ENCODE measurements at places on chromosomes 11 and 22.

DNA sequence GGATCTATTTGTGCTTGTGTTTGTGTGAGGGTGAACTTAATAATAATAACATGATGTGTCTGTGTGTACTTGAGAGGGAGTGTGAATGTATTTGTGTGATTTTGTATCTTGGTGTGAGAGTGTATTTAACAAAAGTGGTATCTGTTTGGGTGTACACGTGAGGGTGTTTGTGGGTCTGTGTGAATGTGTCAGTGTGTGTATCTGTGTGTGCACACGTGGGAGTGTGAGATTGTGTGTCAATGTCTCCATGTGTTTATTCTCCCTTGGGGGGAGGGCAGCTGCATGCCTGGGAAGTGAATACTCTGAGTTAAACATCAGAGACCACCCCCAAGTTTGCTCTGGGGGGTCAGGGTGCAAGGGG is 15.0 kb upstream of the RPS19BP1 start:
- no peak for DNase-seq

DNA sequence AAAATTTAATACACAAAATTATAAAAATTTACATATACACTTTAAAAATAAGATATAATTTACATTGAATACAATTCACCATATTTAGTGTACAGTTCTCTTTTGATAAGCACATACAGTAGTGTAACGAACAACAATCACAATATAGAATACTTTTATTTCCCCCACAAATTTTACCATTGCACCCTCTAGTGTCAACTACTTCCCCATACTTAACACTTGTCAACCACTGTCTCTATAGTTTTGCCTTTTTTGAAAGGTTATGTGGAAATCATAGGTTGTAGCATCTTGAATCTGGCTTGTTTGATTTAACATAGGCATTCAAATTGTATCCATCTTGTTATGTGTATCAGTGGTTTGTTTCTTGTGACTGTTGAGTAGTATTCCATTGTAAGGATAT is 21.3 kb upstream of the PANX1 start:
- no peak for DNase-seq

- DNase-seq: no peak
These were observed 32.8 kb downstream of the OR2AT4 start for GRCh38 chr11:75063741-75064314.

GRCh38 chr22:32748509-32748908 is 53.0 kb upstream of the TIMP3 start:
- no peak for DNase-seq

- DNase-seq: no peak
These were observed 41.1 kb upstream of the TPBGL start for GRCh38 chr11:75199412-75199955.

- DNase-seq: no peak
These were observed 31.6 kb upstream of the WNT11 start for GRCh38 chr11:76237914-76238313.

DNA sequence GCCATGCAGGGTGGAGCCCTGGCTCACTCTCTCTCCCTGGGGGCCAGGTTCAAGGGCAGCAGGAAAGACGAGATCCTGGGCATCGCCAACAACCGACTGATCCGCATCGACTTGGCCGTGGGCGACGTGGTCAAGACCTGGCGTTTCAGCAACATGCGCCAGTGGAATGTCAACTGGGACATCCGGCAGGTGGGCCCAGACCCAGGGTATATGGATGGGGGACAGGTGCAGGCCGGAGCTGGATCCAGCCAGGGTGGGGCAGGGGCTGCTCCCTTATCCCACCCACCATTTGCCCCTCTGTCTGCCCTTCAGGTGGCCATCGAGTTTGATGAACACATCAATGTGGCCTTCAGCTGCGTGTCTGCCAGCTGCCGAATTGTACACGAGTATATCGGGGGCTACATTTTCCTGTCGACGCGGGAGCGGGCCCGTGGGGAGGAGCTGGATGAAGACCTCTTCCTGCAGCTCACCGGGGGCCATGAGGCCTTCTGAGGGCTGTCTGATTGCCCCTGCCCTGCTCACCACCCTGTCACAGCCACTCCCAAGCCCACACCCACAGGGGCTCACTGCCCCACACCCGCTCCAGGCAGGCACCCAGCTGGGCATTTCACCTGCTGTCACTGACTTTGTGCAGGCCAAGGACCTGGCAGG is 2.9 kb downstream of the TRPT1 start:
- DNase-seq: no peak

DNA sequence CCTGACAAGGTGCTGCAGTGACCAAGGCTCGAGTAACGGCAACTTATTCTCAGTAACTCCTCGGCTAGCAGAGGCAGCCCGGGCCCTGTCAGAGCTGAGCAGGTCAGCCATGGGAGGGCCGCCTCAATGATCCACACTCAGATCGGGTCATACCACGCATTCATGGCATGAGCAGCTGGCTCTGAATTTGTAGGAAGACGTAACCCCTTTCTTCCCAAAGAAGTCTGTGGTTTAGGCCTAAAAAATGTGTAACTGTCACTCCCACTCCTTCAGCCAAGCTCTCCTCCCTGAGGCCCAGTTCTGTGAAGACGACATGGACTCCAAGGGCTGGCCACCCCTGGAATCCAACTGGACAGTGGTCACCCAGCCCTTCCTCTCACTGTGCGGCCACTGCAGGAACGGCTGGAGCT is 30.0 kb downstream of the PPP2R1B start:
- no peak for DNase-seq

DNA sequence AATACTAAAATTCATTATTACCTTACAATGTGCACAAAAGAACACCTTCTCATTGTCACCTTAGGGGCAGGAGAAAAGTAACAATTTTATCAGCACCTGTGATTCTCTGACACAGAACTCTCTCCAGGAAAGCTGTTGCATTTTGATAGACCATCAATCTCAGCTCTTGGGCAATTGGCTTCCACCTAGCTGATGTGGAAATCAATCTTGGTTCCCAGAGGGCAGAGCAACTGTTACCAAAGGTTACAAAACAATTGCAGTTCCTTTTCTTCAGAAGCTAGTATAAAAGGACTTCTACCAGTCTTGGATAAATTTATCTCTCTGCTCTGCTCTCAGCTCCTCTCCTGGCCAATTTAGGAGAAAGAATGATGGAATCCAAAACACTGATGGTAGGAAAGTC is 157.8 kb upstream of the DDI1 start:
- no peak for DNase-seq

GRCh38 chr22:49296561-49296960 is 531.1 kb downstream of the BRD1 start:
- no peak for DNase-seq

DNA sequence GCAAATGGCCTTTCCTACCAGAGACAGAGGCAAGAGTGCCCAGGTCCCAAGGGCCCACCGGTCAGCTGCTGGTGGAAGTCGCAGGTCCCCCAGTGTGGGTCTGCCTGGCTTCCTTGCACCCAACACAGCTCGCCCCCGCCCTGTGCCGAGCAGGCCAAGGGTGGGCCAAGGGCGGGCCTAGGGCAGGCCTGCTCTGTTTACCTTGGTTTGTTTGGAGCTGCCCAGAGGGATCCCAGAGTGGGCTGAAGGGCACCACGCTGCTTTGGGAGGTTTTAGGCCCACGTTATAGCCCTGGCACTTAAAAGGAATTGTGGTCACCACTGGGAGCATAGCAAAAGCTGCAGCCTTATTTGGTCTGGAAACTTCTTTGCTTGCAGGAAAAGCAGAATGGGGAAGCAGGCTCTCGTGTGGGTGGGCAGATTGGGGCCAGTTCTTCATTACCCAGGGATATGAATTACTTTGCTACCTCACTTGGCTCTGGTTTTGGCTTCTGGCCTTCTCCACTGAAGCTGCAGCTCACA is 38.0 kb downstream of the MRGPRD start:
- DNase-seq: no peak

GRCh38 chr22:36147196-36147791 is 13.3 kb downstream of the APOL3 start:
- DNase-seq: no peak

GRCh38 chr22:31244943-31245451 is 32.9 kb downstream of the LIMK2 start:
- DNase-seq: no peak

- DNase-seq: no peak
These were observed 193.5 kb upstream of the PITPNB start for GRCh38 chr22:28112548-28113043.

- no peak for DNase-seq
These were observed 116.2 kb downstream of the KCNQ1OT1 start for GRCh38 chr11:2583605-2583958.

All from activated CD4-positive, alpha-beta T cell treated with anti-CD3 and anti-CD28 coated beads for 48 hours (primary cell).